ENCODE measurements at places on chromosomes 11 and 22.

GRCh38 chr11:2462543-2462985 is 17.8 kb downstream of the KCNQ1 start:
- no peak for DNase-seq

- no peak for DNase-seq
Observed at GRCh38 chr11:934527-934926, 8.9 kb downstream of the AP2A2 start.

GRCh38 chr11:113856966-113857759 is 18.2 kb downstream of the USP28 start:
- no peak for DNase-seq

DNA sequence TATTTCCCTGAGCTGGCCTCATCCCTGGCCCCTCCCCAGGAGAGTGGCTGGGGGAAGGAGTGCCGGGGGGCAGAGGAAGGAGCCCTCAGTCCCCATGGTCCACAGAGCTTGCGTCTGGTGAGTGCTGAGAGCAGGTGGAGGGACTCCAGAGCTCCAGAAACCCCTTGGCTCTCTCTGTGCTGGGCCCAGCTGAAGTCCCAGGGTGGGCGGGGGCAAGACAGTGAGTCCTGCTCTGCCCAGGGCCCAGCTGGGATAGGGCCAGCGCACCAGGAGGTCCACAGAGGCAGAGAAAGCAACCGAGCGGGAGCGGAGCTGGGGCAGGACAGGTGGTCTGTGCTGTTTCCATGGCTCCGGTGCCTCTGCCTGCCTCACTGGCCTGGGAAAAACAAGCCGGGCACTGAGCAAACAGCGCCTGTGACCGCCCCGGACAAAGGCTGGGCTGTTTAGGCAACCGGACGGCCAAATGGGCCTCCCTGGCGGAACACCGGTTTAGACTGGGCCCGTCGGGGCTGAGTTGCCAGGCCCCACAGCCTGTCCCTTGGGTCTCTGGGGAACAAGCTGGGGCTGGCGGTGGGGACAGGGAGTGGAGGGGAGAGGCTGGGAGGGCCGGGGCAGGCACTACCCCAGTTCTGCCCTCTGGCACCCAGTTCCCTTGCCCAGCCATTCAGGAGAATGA is 34.1 kb upstream of the WNT7B start:
- peak; percentile 66 for DNase-seq

DNA sequence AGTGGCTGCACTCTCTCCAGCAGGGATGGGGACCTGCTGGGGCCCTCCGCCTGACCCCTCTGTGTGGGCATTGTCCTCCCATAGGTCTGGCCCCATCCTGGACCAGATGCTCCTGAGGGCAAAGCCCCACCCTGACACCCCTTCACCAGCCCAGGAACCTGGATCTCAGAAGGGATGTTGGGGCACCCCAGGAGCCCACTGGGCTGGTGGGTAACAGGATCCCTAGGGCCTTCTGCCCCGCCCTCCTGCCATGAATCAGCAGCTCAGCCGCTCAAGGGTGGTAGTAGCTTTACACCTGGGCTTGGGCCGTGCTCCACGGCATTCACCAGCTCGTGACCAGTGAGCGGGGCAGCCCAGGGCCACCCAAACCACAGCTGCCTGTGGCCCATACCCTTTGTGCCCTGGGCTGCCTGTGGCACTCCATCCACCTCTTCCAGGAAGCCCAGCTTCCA is 1.0 kb upstream of the MAPK12 start:
- no peak for DNase-seq

DNA sequence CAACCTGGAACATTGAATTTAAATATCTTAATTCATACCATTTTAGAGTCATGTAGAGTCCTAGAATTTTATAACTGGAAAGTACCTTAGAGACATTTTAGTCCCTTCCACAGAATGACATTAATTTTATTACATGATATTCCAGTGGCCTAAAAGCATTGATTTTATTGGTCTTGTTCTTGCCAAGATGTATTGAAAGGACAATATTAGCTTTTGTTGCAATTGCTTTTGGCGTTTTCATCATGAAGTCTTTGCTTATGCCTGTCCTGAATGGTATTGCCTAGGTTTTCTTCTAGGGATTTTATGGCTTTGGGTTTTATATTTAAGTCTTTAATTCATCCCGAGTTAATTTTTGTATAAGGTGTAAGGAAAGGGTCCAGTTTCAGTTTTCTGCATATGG is 29.0 kb downstream of the OR51F1 start:
- DNase-seq, result no peak

DNA sequence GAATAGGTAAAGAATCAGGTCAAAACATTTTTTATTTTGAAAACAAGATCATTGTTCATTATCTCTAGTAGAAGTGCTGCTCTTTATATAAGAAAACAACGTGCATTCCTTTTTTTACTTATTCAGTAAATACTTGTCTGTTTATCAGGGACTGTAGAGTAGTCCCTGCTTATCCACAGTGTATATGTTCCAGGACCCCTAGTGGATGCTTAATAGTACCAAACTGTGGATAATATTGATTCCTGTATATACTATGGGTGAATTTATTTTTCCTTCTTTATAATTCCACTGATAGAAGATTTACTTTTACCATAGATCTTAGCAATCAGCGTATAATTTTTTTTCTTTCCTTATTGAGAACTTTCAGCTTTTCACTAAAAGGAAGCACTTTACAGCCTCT is 32.6 kb downstream of the CEP295 start:
- DNase-seq, result no peak

GRCh38 chr11:93020248-93021046 is 51.0 kb downstream of the MTNR1B start:
- DNase-seq, result no peak

GRCh38 chr11:118126082-118126838 is 26.4 kb downstream of the SCN4B start:
- no peak for DNase-seq

- DNase-seq, result no peak
Observed at GRCh38 chr11:116271479-116271878, 501.3 kb downstream of the BUD13 start.

GRCh38 chr11:8631395-8632118 is 37.5 kb upstream of the STK33 start:
- no peak for DNase-seq

DNA sequence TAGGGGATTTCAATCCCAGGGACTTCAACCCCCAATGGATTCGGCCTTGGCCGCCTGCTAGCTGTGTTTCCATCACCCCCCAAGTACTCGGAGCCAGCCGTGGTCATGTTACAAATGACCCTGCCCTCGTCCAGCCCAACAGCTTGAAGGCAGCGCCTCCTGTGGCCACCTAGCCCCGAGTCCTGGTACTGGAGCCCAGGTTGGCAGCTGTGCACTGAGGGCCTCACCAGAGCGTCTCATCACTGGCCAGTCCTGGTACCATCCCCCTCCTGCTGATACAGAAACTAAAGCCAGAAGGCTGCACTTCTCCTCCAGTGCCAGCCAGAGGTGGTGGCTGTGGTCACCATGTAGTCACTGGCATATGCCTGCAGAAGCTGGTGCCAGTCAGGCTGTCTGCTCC is 44.9 kb upstream of the FADD start:
- no peak for DNase-seq

DNA sequence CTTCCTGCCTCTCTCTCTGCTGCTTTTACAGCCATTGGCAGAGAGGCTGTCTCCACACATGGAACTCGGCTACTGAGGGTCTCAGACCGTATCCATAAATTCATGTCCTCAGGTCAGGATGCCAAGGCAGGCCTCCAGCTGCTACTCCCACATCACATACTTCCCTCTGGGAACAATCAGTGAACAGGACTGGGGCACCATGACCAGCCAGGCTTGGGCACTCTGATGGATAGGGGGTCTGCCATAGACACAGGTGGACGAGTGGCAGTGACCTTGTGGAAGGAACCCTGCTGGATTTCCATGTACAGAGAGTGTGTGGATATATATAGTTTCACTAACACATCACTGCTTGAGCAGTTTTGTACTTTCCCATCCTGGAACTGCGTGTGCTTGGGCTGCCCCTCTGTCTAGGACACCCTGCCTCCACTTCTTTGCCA is 97.7 kb upstream of the PARVA start:
- no peak for DNase-seq

- DNase-seq, result no peak
Observed at GRCh38 chr11:34823197-34823596, 93.0 kb downstream of the APIP start.

DNA sequence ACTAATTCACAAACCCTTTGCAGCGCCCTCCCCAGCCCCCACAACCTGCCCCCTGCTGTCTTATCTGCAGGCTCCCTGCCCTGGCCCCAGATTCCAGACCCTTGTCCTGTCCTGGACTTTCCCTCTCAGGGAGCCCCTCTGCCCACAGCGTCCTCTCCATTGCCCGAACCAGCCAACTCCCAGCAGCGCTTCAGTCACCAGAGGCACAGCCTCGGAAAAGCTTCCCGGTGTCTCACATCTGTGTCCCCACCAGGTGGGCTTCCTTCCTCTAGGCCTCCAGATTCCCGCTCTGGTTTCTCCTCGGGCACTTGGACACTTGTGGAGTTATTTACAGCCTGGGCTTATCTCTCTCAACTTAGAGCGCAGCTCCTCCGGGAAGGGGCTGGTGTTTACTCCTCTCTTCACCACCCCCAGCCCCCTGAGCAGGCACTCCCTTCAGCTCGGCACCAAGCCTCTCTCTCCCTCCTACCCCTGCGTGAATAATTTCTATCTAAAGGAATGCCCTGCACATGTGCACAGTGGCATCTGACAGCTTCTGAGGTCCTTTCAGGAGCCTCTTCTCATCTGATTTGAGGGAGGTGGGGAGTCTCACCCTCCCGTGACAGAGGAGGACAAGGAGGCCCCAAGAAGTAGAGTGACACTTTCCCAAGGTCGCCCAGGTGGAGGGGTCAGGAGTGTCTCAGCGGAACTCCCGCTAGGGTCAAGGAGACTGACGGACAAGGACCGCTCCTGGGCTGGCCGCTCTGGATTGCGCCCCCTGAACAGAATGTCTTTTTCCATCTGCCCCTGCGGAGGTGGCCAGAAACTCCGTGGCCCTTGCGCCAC is 838 bp downstream of the WNT11 start:
- DNase-seq, result peak; percentile 32

GRCh38 chr11:335779-336658 is 15.4 kb upstream of the IFITM3 start:
- DNase-seq, result peak; percentile 66

DNA sequence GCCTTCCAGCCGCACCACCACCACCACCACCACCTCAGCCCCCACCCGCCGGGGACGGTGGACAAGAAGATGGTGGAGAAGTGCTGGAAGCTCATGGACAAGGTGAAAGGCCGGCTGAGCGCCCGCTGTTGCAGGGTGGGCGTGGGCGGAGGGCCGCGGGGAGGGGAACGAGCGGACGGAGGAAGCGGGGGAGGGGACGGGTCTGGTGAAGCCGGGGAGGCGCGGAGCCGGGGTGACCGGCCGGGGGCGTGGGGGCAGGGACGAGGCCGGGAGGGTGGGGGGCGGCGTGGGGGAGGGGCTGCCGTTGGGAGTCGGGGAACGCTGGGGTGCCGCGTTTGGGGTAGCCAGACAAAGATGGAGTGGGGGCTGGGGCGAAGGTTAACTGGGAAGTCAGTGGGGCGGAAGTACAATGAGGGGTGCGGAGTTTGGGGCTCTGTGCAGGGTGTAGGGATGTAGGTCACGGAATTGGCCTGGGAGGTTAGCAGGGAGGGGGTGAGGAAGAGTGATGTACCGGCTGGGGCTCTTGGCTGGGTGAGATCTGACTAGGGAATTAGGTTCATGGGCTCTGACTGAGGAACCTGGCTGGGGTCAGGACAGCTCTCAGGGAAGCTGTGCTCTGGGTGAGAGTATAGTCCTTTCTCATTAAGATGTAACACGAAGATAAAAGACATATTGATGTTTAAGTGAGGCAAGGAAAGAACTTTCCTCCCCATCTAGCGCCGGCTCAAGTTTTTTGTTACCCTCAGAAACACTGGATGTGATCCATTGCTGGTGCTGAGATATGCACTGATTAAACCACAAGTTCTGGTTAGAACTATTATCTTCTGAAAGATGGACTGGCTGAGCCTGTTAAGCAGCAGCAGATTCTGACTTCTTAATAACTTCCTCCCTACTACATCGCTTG is 624 bp downstream of the CBL start:
- peak; percentile 71 for DNase-seq

DNA sequence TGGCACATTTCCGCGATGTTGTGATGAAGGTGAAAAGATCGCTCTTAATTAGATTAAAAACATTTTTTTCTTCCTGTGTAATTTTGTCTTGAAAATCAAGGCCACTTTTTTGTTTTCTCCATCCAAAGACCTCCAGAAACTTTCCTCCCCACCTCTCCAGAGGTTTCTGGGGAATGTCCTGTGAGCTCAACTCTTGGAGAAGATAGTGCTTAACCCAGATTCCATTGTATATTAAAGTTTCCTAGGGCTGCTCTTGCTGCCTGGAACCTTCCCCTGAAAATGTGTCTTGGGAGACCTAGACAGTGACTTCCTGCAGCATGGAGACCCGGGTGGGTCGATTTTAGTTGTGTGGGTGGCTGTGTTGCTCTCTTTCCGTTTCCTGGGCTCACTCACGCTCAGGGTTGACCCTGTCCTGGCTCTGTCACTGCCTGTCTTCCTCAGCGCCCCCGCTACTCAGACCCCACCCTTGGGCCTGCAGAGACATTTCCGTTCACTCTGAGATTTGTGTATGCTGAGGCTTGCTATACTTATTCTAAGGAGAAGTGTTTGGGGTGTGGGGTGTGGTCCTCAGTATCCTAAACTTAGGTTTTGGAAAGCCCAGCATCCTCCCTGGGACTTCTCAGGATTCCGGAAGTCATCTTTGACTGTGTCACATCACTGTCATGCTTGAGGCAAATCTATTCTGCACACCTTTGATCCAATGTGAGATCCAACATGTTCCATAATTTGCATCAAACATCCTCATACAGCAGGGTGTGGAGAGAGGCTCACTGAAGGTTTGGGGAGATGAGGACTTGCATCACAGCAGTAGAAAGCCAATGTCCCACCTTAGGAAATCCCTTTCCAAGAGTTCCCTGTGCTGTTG is 47.2 kb downstream of the KCNQ1OT1 start:
- DNase-seq, result peak; percentile 17
